ENCODE measurements at places on chromosomes 11 and 22. TPM values are rescaled to one million over a fixed set of nuclear protein-coding genes. Genes with fewer than 3 reads are reported as not detected.
A peak's percentile ranks its signal among the peaks of the same experiment; 100 is the strongest.

APOBEC3H gene
- 1.1 TPM for total RNA-seq

TRPC6 gene
- 0.48 TPM for total RNA-seq

KBTBD3 gene
- 8.6 TPM for total RNA-seq

DNA sequence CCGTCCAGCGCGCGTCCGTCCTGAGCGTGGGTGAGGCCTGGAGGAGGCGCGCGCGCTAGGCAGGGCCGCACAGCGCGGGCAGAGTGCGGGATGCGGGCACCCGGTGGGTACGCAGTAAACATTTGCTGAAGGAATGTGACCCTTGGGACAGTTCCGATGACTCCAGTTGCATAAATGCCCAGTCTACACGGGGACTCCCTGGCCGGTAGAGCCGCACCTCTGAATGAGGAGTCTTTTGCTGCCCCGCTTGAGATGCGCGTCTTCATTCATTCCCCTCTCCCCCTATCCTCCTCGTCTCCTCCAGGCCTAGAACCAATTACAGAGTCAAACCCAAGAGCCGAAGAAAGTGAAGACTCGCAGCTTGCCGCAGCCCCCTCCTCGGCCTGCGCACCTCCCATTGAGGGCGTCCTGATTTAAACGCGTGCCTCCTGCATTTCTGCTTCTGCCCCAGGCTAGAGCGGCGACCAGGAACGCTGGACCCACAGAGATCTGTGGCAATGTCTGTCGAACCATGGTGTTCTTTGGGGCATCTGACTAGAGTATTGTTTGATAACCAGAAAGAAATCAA lies 729 bp upstream of the CHKB start:
- peaks cover 3% of the 10 kb centered on the region for H3K36me3 ChIP-seq
- peak overlapping the region; percentile 75 for H3K27ac ChIP-seq
- H3K4me1 ChIP-seq, result peaks cover 6% of the 10 kb centered on the region
- no peak for DNase-seq
- H3K27me3 ChIP-seq, result no peaks in the 10 kb centered on the region

GRCh38 chr11:41010361-41011050 lies 448.9 kb downstream of the LRRC4C start:
- H3K4me1 ChIP-seq, result no peaks in the 10 kb centered on the region
- no peak overlapping the region for H3K4me3 ChIP-seq
- peaks cover 4% of the 10 kb centered on the region for H3K27me3 ChIP-seq
- H3K36me3 ChIP-seq, result no peaks in the 10 kb centered on the region

DNA sequence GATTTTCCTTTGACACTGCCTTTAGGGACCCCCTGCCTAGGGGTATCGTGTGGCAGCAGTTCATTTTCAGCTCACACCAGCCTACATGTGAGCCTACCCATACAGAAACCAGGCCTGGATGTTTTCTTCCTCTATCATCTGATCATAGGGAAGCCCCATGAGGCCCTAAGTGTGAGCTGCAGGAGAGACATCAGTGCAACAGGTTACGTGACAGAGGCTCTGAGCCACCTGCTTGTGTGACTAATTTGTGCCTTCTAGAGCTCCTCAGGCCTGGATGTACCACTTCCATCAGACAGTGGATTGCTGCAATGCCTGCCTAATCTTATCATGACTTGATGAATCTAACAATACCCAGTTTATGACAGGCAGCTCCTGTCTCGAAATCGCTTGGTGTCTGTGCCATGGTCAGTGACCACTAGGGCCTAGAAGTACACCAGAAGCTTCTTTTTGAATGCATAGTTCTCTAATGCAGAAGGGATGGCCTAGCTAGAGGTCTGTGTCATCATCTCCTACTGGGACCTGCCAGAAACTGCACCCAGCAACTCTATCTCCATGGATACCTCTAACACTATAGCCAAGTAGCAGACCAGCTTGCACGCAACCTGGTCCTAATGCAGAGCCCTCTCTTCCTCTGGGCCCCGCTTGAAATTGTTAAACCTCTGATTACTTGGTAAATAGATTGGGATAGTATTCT lies 109.7 kb upstream of the CLPB start:
- no peak overlapping the region for H3K4me3 ChIP-seq
- H3K4me1 ChIP-seq, result no peaks in the 10 kb centered on the region
- H3K27me3 ChIP-seq, result peaks cover 26% of the 10 kb centered on the region
- H3K27ac ChIP-seq, result no peak overlapping the region
- H3K36me3 ChIP-seq, result no peaks in the 10 kb centered on the region

All from type B pancreatic cell (in vitro differentiated cells).